ENCODE measurements at places on chromosomes 16 and 17.

GRCh38 chr16:48067388-48067787 is 88.4 kb downstream of the ABCC12 start:
- no peak for DNase-seq

GRCh38 chr17:66230922-66231591 is 1.8 kb upstream of the APOH start:
- no peak for DNase-seq

GRCh38 chr16:81560979-81561657 is 116.5 kb downstream of the CMIP start:
- no peak for DNase-seq

DNA sequence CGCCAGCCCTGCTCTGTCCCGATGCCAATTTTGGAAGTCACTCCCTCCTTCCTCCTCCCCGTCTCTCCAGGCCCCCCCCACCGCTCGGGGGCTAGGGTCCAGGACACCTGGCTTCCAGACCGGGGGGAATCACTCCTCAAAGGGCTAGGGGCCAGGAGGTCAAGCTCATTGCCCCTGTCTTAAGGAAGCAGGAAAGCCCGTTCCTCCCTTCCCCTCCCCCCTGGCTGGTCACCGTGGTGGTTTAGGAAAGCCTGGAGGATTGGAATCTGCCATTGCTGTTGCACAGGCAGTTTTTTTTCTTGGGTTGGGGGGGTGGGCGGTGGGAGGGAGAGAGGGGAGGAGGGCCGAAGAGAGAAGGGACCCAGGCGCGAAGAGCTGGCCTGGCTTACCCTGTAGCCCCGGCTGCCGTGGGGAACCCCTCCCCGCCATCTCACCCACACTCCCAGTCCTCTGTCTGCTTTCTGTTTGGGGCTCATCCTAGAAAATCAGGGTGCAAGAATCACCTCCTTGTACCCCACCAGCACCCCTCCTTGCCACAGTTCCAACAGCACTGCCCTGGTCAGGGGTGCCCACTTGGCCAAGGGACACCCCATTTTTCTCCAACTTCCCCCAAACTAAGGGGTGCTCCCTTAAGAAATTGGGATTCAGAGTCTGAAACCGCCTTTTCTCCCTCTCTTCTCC is 2.9 kb upstream of the BCL6B start:
- DNase-seq, result peak; percentile 79

- no peak for DNase-seq
Measured at GRCh38 chr17:19331134-19331533, 31.4 kb downstream of the B9D1 start.

- no peak for DNase-seq
Measured at GRCh38 chr16:46897471-46897870, 13.3 kb downstream of the GPT2 start.

DNA sequence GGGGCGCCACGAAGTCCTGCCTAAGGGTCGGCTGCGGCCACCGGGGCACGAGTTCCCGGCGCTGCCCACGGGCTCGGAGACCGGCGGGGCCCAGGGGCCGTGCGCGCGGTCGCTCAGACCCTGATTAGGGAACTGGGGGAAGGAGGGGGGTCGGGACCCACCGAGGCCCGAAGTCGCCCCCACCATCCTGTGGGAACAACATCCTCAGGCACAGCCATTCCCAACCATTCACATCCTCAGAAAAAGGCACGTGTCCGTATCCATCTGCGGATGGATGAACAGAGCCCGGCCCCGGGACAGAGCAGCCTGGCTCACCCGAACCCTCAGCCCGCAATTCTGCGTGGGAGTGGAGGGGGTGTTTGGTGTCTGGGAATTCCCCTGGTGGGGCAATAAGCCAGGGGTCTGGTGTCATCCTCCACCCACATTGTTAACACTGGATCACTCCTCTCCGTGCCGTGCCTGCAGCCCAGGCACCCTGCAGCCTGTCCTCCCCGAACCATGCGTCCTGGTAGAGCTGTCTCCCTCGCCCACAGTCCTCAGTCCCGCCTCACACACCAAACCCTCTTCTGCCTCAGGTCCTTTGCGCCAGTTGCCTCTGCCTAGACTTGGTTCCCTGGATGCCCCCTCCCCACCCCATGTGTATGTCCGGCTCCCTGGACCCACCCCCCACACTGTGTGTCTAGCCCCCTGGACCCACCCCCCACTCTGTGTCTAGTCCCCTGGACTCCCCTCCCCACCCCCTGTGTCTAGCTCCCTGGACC is 789 bp upstream of the CCDC57 start:
- peak; percentile 86 for DNase-seq

DNA sequence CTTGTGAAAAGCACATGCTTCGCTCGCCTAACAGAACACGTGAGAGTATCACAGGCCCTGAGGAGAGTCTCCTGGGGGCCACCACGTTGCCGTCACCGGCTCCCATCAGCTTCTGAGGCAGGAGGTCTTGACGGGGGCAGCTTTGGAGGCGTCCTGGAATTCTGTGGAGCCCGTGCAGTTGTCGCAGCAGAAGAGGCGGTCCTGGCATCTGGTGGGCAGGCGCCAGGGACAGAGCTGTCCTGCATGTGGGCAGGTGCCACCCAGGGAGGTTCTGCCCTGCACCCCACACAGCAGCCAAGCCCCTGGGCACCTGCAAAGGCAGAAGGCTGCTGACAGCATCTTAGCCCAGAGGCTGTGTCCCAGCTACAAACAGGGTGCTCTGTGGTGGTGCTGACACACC is 99.0 kb upstream of the CREBBP start:
- no peak for DNase-seq

GRCh38 chr17:19728084-19728495 is 11.7 kb upstream of the SLC47A2 start:
- peak; percentile 60 for DNase-seq

- no peak for DNase-seq
Measured at GRCh38 chr17:38590988-38591758, 14.6 kb downstream of the SRCIN1 start.

DNA sequence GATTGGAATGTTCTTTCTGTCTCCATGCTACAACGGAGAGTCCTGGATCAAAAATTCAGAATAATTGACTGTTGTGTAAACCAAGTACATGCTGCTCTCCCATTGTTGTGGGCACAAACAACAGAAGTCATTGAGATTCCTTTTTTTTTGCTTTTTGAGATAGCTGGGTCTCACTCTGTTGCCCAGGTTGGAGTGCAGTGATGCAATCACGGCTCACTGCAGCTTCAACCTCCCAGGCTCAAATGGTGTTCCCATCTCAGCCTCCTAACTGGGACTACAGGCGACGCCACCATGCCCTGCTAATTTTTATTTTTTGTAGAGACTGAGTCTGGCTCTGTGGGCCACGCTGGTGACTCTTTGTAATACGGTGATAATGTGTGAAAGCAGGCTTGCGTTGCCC is 24.5 kb downstream of the NDE1 start:
- DNase-seq, result no peak

DNA sequence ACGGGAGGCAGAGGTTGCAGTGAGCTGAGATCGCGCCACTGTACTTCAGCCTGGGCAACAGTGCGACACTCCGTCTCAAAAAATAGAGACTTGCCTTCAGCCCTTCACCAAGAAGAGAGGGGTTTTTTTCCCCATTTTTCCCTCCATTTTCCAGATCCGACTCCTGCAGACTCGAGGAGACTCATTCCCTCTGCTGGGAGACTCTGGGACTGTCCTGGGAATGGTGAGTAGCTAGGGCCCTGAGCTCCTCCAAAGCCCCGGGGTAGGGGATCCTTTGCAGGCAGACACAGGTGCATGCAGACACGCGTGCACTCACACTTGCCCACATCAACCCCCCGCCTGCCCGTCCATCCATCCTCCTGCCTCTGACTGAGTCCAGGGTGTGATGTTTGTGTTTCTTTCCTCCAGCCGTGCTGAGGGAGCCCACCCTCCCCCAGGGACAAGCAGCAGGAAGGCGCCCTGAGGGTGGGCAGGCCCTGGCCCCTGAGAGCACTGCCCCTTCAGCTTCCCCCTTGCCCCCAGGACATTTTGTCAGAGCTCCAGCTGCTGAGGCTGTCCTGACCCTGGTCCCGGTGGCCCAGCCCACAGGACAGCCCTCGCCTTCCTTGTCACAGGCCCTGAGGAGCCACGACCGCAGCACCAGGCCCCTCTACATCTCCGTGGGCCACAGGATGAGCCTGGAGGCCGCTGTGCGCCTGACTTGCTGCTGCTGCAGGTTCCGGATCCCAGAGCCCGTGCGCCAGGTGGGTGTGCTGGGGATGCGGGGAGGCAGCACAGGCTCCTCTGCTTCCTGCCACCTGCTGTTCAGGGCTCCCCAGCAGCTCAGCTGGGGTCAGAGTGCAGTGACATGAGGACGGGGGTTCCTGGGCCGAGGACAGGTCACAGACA is 10.2 kb downstream of the ENDOV start:
- no peak for DNase-seq

- DNase-seq, result peak; percentile 62
Measured at GRCh38 chr16:86984991-86985647, 332.1 kb downstream of the C16orf95 start.

All from eye (tissue), 1 donor.